ENCODE measurements at places on chromosomes 6 and 20. TPM values are rescaled to one million over a fixed set of nuclear protein-coding genes. Genes with fewer than 3 reads are reported as not detected.

AVP gene
- not detected for total RNA-seq

- H3K27ac ChIP-seq, result no peak overlapping the region
- H3K4me1 ChIP-seq, result no peaks in the 10 kb centered on the region
Observed at GRCh38 chr6:92568541-92568940, 850.8 kb downstream of the EPHA7 start.

TENT5A gene
- total RNA-seq, result 79.6 TPM

SUMO4 gene
- total RNA-seq, result 3.6 TPM

GRCh38 chr6:20952699-20953474 is 418.6 kb downstream of the CDKAL1 start:
- no peaks in the 10 kb centered on the region for H3K4me1 ChIP-seq
- no peak for DNase-seq
- H3K27ac ChIP-seq, result no peak overlapping the region
- no peak overlapping the region for H3K4me3 ChIP-seq
- no peaks in the 10 kb centered on the region for H3K27me3 ChIP-seq

PNLDC1 gene
- not detected for total RNA-seq

DNA sequence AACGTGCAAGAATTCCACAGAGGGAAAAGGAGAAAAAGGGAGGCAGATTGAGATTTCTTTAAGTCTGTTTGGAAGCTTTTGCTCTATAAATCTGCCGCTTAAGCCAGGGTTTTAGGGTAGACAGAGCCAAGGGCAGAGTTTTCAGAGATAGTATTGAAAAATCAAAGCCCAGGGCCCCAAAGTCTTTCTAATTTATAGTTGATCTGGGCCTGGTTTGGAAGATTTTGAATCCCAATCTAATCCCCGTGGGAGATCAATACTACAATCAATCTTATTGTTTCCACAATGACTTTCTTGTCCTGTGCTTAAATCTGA is 3.3 kb downstream of the BMP2 start:
- H3K36me3 ChIP-seq, result no peaks in the 10 kb centered on the region
- H3K27ac ChIP-seq, result no peak overlapping the region
- H3K4me3 ChIP-seq, result peak overlapping the region; percentile 63
- no peak for DNase-seq
- peaks cover 33% of the 10 kb centered on the region for H3K27me3 ChIP-seq

DNA sequence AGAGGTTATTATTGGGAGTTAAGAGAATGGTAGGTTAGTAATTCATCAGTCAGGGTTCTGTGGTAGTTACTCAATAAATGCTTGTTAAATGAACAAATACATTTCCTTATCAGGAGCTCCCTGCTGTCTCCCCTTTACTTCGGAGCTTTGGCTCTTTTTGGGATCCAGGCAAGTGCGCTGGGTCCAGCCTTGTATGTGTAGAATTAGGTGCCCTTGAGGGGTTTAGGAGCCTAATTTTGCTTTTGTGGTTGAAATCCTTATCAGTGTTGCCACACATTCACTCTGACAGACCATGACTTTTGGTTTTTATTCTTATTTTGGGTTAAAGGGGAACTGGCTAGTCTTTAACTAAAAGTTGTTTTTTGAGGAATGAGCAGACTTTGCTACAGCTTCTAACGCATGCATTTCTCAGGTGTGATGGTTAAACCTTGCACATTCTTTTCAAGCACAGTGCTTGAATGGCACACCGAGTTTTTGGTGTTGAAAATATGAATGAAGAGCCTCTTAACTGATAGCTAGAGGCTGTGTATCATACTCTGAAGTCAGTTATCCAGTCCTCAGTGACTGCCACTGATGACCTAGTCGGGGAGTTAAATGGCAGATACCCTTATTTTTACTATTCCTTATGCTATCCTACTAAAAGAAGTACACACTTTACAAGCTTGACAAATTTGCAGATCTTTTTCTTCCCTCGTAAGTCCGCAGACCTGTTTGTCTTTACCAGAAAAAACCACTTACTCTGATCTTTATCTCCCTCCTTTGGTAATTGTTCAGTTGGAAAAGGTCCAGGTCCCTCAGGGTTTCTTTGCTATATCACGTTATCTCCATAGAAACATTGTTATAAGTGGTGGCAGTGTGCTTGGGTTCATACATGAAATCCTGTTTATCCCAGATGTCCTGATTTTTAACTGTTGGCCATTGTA is 50.7 kb upstream of the PLCG1 start:
- peaks cover under 1% of the 10 kb centered on the region for H3K4me1 ChIP-seq
- H3K36me3 ChIP-seq, result peaks cover 33% of the 10 kb centered on the region
- peak; percentile 21 for DNase-seq
- no peaks in the 10 kb centered on the region for H3K27me3 ChIP-seq
- no peak overlapping the region for H3K4me3 ChIP-seq

GRCh38 chr6:138255443-138255842 is 37.2 kb upstream of the PBOV1 start:
- no peak for DNase-seq
- H3K27me3 ChIP-seq, result no peaks in the 10 kb centered on the region
- H3K4me1 ChIP-seq, result peaks cover 3% of the 10 kb centered on the region
- H3K36me3 ChIP-seq, result no peaks in the 10 kb centered on the region
- no peak overlapping the region for H3K27ac ChIP-seq

DNA sequence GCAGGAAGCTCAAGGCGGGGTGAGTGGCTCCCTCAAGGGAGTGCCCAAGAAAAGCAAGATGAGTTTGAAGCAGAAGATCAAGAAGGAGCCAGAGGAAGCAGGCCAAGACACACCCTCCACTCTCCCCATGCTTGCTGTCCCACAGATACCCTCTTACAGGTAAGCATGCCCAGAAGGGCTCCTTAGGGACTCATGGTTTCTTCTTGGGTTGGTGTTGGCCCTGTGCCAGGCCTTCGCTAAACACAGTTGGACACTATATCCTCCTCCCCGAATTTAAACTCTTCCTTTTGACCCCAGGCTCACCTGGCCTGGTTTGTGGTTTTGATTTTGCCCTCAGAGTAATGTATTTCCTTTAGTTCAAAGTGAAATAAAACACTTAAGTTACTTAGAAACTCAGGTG is 5.1 kb downstream of the BRPF3 start:
- no peak overlapping the region for H3K4me3 ChIP-seq
- no peak for DNase-seq
- peaks cover 49% of the 10 kb centered on the region for H3K36me3 ChIP-seq
- H3K27me3 ChIP-seq, result no peaks in the 10 kb centered on the region
- peaks cover 7% of the 10 kb centered on the region for H3K4me1 ChIP-seq

- peak; percentile 34 for DNase-seq
- no peaks in the 10 kb centered on the region for H3K36me3 ChIP-seq
- no peak overlapping the region for H3K4me3 ChIP-seq
- H3K27me3 ChIP-seq, result no peaks in the 10 kb centered on the region
- H3K27ac ChIP-seq, result no peak overlapping the region
- peaks cover 33% of the 10 kb centered on the region for H3K4me1 ChIP-seq
Observed at GRCh38 chr6:3770023-3770720, 18.7 kb upstream of the PXDC1 start.

DNA sequence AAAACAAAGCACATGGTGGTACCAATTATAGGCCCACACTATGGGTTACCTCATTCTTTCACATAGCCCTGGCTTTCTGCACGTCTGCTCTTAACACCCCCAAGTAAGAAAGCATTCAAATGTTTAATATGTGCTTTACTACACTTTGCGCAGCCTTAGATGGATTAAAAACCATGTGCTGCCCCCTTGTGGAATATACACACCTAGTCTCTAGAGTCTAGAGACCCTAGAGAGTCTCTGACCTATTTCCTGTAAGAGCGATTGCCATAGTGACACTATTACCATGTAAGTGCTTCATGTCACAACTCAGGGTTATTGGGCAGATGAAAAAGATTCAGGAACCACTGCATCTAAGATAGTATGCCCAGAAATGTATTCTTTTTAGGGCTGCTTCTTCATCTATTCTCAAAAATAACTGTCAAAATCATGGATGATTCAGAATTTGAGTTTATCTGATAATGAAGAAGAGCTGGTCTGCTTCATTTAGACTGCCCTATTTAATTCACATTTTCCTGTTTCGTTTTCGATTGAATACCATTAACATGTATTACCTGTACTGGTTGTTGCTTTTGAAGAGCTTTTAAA is 186.3 kb downstream of the ADGB start:
- no peaks in the 10 kb centered on the region for H3K27me3 ChIP-seq
- peak overlapping the region; percentile 28 for H3K4me3 ChIP-seq
- no peak for DNase-seq
- H3K27ac ChIP-seq, result no peak overlapping the region
- H3K36me3 ChIP-seq, result no peaks in the 10 kb centered on the region
- H3K4me1 ChIP-seq, result no peaks in the 10 kb centered on the region

VSX1 gene
- total RNA-seq, result not detected

GRCh38 chr20:61640131-61640870 is 388.2 kb downstream of the CDH4 start:
- H3K4me3 ChIP-seq, result no peak overlapping the region
- H3K36me3 ChIP-seq, result no peaks in the 10 kb centered on the region
- H3K27ac ChIP-seq, result no peak overlapping the region
- H3K27me3 ChIP-seq, result no peaks in the 10 kb centered on the region

GRCh38 chr6:56026455-56027180 is 151.2 kb upstream of the BMP5 start:
- H3K27ac ChIP-seq, result no peak overlapping the region
- DNase-seq, result no peak
- H3K36me3 ChIP-seq, result no peaks in the 10 kb centered on the region

GRCh38 chr20:6515261-6515660 is 252.2 kb upstream of the BMP2 start:
- H3K4me3 ChIP-seq, result no peak overlapping the region
- H3K4me1 ChIP-seq, result no peaks in the 10 kb centered on the region
- no peak for DNase-seq
- peaks cover 11% of the 10 kb centered on the region for H3K27me3 ChIP-seq

GRCh38 chr6:150680510-150680909 is 80.8 kb downstream of the PLEKHG1 start:
- no peaks in the 10 kb centered on the region for H3K36me3 ChIP-seq
- no peaks in the 10 kb centered on the region for H3K4me1 ChIP-seq
- no peak overlapping the region for H3K27ac ChIP-seq

CST5 gene
- not detected for total RNA-seq

- peaks cover 14% of the 10 kb centered on the region for H3K4me1 ChIP-seq
- no peak overlapping the region for H3K27ac ChIP-seq
- DNase-seq, result no peak
- H3K27me3 ChIP-seq, result no peaks in the 10 kb centered on the region
Observed at GRCh38 chr20:31663838-31664695, 26.4 kb downstream of the COX4I2 start.

- no peak for DNase-seq
- H3K27me3 ChIP-seq, result peaks cover 4% of the 10 kb centered on the region
- H3K4me1 ChIP-seq, result no peaks in the 10 kb centered on the region
Observed at GRCh38 chr20:63363981-63364561, 2.9 kb upstream of the CHRNA4 start.

DNA sequence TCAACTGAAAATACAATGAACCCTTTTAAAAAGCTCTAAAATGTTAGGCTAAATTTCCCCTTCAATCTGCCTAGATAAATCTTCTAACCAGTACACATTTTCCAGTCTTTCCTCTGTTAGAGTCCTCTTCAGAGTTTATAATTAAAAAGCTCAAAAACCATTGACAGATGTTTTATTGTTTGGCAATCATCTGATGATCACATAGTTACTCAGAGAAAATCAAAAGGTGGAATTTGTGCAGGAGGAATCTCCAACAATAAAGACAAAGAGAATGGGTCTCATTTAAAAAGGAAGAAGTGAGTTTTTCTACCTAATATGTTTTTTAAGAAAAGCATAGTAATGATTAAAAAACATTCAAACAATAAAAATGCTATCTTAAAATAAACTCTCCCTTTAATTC is 3.1 kb downstream of the TRAPPC3L start:
- no peaks in the 10 kb centered on the region for H3K36me3 ChIP-seq
- no peaks in the 10 kb centered on the region for H3K27me3 ChIP-seq
- H3K4me1 ChIP-seq, result no peaks in the 10 kb centered on the region
- no peak overlapping the region for H3K4me3 ChIP-seq
- no peak overlapping the region for H3K27ac ChIP-seq
- DNase-seq, result no peak

NRN1 gene
- total RNA-seq, result 56.1 TPM
